Right atrium auricular region (tissue), 2 donors: ENCODE measurements at places on chromosomes 16 and 17.

DNA sequence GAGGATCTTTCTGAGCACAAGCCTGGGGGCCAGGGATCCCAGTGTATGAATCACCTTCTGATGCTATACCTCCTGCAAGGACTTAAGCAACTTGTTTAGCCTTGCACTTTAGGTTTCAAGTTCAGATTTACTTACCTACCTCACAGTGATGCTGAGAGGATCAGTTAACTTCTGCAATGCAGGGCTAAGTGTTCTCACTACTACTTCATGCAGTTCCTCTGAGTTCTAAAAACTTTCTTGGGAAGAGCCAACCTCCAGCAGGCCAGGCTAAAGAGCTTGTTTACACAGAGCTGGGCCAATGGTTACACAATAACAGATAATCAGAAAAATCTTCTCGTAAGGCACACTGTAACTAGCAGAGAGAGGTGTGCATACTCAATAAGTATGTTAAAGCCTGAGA lies 13.0 kb downstream of the VEZF1 start:
- DNase-seq = no peak

- DNase-seq = no peak
These were observed 28.1 kb downstream of the TMEM238L start for GRCh38 chr17:10775740-10776356.

DNA sequence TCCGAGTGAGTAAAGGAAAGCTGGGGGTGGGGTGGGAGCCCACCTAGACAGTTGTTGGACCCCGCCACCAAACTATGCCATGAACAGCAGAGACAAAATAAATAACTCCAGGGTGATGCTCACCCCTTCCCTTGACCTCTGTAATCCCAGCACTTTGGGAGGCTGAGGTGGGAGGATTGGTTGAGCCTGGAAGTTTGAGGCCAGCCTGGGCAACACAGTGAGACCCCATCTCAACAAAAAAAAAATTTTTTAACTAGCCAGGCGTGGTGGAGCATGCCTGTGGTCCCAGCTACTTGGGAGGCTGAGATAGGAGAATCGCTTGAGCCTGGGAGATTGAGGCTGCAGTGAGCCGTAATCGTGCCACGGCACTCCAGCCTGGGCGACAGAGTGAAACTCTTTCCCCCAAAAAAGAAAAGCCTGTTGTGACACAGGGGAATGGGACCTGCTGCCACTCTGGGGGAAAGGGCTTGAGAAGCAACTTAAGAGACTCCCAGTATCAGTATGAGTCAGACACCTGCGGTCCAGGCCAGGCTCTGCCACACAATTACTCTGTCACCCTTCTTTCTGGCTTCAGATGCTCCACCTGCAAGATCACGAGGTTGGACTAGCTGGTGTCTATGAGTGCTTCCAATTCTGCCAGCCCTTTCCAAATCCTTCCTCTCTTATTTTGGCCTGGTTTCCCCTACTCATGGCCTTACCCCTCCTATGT lies 5.0 kb downstream of the SGCA start:
- DNase-seq = no peak

- no peak for DNase-seq
These were observed 26.9 kb upstream of the ZFP90 start for GRCh38 chr16:68512183-68512582.

DNA sequence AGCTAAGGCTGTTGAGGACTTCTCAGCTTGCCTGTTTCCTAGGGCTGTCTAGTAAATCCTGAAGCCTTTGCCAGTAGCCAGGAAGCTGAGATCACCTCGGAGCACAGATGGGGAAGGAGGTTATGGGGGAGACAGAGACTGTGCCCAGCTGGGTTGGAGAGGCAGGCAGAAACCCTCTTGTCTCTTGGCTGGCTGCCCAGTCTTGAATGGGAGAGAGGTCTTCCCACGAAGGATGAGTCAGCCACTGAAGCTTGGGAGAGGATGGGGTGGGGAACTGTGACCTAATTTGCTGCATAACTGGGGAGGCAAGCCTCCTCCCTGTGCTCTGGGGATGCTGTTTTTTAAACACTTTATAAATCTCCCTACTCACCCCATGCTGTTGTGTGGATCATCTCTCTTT lies 69.8 kb downstream of the SHISA9 start:
- DNase-seq = no peak

DNA sequence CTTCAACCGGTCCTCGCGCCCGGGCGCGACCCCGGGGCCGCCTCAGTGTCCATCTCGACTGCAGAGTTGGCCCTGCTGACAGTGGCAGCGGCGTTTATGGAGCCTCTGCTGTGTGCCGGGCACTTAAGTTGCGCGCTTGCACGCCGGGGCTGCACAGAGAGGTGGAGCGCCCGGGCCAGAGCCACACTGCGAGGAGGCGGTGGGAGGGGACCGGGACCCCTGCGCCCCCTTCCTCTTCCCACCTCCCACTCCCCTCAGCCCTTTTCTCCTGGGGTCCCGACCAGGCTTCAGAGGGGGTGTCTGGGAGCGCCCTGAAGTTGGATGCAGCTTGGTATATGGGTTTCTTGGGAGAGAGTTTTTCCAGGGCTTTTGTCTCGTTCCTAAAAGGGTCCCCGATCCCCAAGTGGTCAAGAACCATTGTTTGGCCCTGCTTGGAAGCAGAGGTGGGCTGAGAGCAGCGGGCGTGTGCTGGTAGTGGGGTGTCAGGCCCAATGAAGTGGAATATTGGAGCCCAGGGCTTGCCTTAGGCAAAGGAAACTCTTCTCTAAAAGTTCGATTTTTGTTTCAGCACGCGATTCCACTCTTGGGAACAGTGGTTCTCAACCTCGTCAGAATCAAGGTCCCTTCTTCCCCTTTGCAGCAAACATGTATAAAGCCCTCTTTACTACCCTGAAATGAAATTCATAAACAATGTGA lies 605 bp downstream of the MRTFB start:
- DNase-seq = no peak

DNA sequence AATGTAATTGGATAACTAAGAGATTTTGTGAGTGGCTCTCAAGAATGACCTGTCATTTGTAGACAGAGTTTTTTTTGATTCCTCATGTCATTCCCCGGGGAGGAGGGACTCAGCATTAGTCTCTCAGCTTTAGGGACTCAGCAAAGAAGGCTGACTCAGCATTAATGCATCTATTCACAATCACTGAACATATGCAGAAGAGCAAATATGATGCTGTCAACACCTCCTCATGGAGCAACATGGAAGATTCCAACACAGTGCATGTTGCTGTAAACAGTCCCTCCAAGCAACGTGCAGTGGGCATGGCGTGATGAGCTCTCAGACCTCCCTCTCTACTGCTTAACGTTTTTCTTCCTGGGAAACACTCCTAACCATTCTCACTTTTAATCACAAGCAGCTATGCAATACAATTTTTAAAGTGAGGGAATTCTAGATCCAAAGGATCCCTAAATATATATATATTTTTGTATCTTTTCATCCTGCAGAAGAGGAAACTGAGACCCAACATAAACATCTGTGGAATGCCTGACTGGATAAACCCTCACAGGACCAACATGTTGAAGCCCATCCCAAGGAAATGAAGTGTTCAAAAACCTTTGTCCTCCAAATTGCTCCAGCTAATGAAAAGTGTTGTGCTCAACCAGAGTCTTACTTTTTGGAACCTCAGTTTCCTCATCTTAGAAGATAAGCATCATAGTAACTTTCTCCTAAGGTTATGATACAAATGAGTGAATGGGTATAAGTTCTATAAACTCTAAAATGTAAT lies 38.9 kb downstream of the TMEM100 start:
- DNase-seq = no peak

DNA sequence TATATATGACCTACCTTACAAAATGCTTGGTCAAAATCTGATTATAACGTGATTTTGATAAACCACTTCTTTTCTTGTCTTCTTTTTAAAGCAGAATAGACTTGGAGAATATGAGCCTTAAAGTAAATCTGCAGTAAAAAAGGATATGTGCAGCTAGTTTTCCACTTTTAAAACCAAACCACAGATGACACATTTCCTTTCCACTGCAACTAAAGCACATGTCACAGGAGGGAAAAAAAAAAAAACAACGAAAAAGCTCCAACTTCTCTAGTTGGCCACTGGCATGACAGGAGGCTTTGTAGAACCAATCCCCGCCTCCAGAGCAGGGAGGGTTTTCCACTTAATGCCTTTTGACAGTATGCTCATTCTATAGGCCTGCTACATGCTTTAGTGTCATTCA lies at the start of gene EVI2A:
EVI2A (minus strand) TSS at position 142 of the 400 bp plus-strand sequence. CDS start 2,609 bp downstream, outside the sequence.
- DNase-seq = no peak

GRCh38 chr17:68468788-68469187 lies 11.5 kb upstream of the WIPI1 start:
- no peak for DNase-seq

GRCh38 chr17:48970865-48971687 lies 2.7 kb upstream of the GIP start:
- no peak for DNase-seq

DNA sequence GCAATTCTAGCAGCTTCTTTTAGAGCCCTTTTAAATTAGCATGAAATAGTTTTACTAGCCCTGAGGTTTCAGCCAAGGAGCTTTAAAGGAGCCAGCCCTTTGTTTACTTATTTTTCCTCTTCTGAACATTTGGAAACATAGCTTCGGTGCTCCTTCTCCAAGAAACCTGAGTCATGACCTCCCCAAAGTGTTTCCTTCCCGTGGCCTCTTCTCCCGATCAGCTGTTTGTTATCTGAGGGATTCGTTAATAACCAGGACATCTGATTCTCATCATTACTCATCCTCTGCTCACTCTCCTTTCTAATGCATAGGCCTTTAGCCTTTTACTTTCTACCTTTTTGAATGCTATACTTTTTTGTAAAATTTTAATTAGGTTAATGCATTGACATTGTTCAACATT lies 204.5 kb downstream of the WWOX start:
- no peak for DNase-seq

GRCh38 chr17:20072692-20072992 lies 63.5 kb downstream of the SPECC1 start:
- DNase-seq = no peak

- DNase-seq = no peak
These were observed 11.8 kb upstream of the KCNH6 start for GRCh38 chr17:63511331-63511730.

DNA sequence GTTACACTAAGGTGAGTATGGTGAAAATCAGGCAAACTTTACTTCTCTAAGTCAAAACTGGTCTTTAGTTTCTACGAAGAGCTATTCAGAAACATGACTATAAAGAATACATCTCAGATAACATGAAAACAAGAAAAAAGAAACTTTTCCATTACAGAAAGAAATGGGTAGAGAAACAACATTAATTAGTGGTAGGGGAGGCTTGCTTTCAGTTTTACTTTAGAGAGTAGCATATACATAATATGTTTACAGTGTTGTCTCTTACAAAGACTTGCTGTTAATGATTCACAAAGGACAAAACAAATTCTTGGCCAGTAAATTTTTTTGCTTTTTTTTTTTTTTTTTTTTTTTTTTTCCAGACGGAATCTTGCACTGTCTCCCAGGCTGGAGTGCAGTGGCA lies 34.2 kb downstream of the CRLF3 start:
- no peak for DNase-seq

- DNase-seq = no peak
These were observed 7.4 kb downstream of the MPG start for GRCh38 chr16:85407-85782.

DNA sequence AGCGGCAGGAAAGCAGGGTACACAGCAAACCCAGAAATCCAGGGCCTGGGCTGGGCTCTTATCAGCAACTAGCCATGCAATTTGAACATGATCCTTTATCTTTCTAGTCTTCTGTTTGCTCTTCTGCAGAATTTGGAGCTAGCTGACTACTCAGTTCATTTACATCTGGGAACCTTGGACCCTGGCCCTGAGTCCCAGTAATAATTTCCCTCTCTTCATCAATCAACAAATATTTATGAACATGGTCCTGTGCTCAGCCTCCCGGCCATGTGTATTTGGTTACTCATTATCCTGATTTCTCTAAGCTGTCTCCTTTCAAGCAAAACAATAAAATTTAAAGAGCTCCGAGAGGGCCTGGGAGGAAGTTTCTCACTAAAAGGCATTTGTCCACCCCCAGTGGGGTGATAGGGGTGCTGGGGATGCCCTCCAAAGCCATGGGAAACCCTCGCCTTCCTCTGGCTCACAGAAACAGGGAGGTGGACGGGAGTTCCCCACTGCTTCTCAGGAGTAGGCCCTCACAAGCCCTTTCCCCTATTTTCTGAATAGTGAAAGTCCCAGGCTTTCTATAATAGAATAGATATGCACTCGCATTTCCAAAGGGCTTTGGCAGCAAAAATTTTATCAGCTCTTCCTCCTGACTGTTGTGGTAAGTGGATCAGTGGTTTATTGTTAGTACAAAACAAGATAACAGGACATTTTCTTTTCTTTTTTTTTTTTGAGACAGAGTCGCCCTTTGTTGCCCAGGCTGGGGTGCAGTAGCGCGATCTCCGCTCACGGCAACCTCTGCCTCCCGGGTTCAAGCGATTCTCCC lies 6.9 kb upstream of the WDR59 start:
- DNase-seq = no peak

- DNase-seq = no peak
These were observed 22.7 kb upstream of the ASGR2 start for GRCh38 chr17:7137171-7137943.

GRCh38 chr17:48548523-48549280 lies 3.8 kb upstream of the HOXB2 start:
- no peak for DNase-seq

- no peak for DNase-seq
These were observed 14.4 kb upstream of the EEF2K start for GRCh38 chr16:22191532-22192260.

GRCh38 chr16:62967163-62967562 lies 930.9 kb upstream of the CDH8 start:
- DNase-seq = no peak

GRCh38 chr16:55280587-55280986 lies 43.4 kb upstream of the IRX6 start:
- no peak for DNase-seq

GRCh38 chr17:7167832-7168231 lies 11.3 kb downstream of the ASGR1 start:
- no peak for DNase-seq

DNA sequence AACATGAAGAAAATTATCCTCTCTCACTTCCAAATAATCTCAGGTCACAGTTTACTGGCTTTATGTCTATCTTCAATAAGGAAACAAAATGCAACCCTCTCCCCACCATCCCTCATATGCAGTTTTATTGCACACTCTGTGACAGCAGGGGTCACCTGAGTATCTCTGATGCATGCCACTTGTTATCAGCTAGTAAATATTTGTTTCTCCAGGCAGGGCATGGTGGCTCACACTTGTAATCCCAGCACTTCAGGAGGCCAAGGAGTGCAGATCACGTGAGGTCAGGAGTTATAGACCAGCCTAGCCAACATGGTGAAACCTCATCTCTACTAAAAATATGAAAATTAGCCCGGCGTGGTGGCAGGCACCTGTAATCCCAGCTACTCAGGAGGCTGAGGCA lies 61.1 kb downstream of the ADAMTS18 start:
- no peak for DNase-seq
